ENCODE measurements at places on chromosomes 5 and 9.

- DNase-seq: no peak
- H3K36me3 ChIP-seq: no peaks in the 10 kb centered on the region
- no peak overlapping the region for H3K27ac ChIP-seq
- peaks cover 7% of the 10 kb centered on the region for H3K4me1 ChIP-seq
- H3K27me3 ChIP-seq: no peaks in the 10 kb centered on the region
- H3K4me3 ChIP-seq: no peak overlapping the region
Measured at GRCh38 chr5:173774271-173774761, 113.8 kb upstream of the CPEB4 start.

GRCh38 chr5:159640446-159640845, 275.8 kb upstream of the ADRA1B start:
- no peak overlapping the region for H3K27ac ChIP-seq
- H3K36me3 ChIP-seq: no peaks in the 10 kb centered on the region
- DNase-seq: no peak

DNA sequence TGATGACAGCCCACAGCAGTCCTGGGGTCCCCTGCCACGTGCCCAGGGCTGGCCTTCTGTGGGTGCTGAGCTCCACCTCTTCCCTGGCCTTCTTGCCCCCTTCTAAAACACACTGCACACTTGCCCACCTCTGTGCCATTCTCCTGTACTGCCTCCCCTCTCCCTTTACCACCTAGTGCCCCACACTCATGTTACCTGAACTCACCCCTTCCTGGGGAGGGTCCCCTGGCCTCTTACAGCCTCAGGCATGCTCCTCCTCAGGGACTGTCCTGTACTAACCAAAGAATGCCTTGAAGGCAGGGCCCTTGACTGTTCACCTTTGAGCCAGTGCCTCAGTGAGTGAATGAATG, 60.3 kb downstream of the FGF18 start:
- H3K36me3 ChIP-seq: no peaks in the 10 kb centered on the region
- no peaks in the 10 kb centered on the region for H3K27me3 ChIP-seq
- no peak overlapping the region for H3K27ac ChIP-seq

DNA sequence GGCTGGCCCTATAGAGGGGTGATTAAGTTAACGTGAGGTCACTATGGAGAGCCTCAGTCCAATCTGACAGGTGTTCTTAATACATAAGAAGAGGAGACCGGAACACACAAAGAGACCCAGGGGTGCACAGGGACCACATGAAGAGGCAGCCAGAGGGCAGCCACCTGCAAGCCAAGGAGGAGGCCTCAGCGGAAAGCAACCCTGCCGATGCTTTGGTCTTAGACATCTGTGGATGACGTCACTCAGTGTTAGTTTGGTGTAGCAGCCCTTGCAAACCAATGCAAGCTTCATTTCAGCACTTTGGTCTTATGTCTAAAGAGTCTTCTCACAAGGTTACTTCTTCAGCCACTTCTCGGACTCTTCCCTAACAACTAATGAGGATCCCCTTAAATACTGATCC, 47.6 kb upstream of the GRHPR start:
- H3K27me3 ChIP-seq: no peaks in the 10 kb centered on the region
- no peak for DNase-seq
- H3K4me1 ChIP-seq: no peaks in the 10 kb centered on the region
- H3K4me3 ChIP-seq: no peak overlapping the region

GRCh38 chr5:143955141-143955540, 143.2 kb downstream of the HMHB1 start:
- no peaks in the 10 kb centered on the region for H3K36me3 ChIP-seq
- H3K27ac ChIP-seq: no peak overlapping the region
- no peak overlapping the region for H3K4me3 ChIP-seq
- H3K27me3 ChIP-seq: no peaks in the 10 kb centered on the region
- no peak for DNase-seq

GRCh38 chr5:74196233-74196632, 444.3 kb downstream of the ENC1 start:
- H3K36me3 ChIP-seq: no peaks in the 10 kb centered on the region
- no peak overlapping the region for H3K27ac ChIP-seq
- H3K4me3 ChIP-seq: no peak overlapping the region
- H3K27me3 ChIP-seq: no peaks in the 10 kb centered on the region
- H3K4me1 ChIP-seq: no peaks in the 10 kb centered on the region

All from cardiac muscle cell (in vitro differentiated cells and primary cell).